ENCODE measurements at places on chromosomes 16 and 17. TPM values are rescaled to one million over a fixed set of nuclear protein-coding genes. Genes with fewer than 3 reads are reported as not detected.

The KRT40 gene
- total RNA-seq = not detected

The SHBG gene
- 3.9 TPM for total RNA-seq

The RPGRIP1L gene
- total RNA-seq = 28.4 TPM

The BCL7C gene
- total RNA-seq = 27.0 TPM

The ASIC2 gene
- 1.4 TPM for total RNA-seq

The DVL2 gene
- 64.8 TPM for total RNA-seq

The CAVIN1 gene
- 759 TPM for total RNA-seq

The C16orf74 gene
- 11.3 TPM for total RNA-seq

GRCh38 chr16:10521681-10522274 is 58.6 kb downstream of the EMP2 start:
- DNase-seq = peak; percentile 71

DNA sequence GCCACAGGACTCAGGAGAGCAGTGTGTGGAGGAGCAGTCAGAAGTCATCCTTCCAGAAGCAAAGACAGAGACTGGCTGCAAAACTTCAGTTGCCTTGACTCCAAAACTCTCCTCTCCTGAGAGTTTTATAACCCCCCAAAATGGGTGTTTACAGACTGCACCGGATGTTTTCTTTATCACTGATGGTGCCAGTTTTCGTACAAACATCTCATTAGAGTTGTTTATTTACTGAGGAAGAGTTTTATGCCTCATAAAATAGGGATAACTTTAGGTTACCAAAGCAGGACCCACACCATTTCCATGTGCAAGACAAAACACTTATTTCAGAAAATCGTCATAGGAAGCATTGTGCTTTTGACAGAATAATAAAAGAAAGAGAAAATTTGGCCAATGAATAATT is at the start of gene KRT40:
TSS of gene KRT40 (minus strand) at position 101 of the 400 bp plus-strand sequence. CDS start at position 48, 53 bp downstream.
- DNase-seq = no peak

DNA sequence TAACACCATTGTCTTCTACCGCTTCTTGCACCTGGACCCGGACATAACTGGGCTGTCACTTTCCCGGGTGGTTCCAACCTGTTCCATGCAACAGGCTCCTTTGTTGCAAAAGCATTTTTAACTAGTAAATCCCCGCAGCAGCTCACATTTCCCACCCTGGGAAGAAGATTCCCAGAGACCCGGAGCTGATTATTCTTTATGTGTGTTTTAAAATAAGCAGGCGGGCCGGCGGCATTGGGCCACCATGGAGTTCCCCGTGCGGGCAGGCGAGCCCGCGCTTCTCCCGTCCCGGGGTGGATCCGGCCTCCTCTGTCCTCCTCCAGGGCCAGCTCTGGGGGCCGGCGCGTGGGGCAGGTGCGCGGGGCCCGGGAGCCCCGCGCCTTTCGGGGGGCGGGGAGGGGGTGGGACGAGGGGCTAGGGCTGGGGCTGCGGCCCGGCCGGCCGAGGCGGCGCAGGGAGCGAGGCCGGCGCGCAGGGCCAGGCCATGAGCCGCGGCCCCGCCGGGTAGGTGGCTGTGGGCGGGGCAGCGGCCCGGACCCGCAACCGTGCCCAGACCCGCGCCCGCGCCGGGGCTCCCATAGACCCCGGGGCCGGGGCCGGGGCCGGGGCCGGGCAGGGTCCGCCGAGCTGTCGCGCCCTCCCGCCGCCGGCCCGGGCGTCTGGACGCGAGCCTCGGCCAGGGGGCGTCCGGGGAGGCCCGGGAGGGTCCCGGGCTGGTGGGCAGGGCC is 1.7 kb downstream of the CRAMP1 start:
- no peak for DNase-seq

DNA sequence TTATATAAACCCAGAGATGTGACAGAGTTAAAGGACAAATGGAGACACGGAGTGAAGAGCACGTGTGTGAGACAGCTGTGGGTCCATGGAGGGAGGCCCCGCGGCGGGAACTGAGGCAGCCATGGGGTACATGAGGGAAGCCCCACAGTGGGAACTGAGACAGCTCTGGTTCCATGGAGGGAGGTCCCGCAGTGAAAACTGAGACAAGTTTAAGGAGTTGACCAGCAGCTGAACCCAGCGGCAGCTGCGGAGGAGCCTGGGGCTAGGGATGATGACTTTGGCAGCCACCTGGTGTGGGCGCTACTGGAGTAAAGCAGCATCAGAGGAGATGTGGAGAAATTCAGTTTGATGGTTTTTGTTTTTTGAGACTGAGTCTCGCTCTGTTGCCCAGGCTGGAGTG is 185.1 kb downstream of the RPTOR start:
- DNase-seq = no peak

DNA sequence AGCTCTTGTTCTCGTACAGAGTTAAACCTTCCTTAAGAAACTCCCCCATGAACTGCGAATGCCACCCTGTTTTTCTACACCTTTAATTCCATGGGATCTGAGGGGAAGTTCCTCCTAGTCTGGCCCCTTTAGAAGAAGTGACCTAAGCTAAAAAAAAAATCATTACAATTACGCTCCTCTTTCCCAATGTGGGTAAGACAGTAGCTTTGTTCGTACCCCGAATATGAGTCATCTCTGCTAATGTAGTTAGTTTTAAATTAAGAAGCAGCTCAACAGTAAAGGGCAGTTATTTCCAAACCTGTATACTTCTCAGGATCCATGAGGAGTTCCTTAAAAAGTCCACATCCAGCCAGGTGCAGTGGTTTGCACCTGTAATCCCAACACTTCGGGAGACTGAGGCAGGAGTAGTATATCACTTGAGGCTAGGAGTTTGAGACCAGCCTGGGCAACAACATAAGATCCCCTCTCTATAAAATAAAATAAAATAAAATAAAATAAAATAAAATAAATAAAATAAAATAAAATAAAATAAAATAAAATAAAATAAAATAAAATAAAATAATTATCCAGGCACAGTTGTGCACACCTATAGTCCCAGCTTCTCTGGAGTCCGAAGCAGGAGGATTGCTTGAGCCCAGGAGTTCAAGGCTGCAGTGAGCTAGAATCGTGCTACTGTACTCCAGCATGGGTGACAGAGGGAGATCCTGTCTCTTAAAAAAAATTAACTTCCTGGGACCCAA is 26.1 kb downstream of the RCVRN start:
- DNase-seq = no peak

DNA sequence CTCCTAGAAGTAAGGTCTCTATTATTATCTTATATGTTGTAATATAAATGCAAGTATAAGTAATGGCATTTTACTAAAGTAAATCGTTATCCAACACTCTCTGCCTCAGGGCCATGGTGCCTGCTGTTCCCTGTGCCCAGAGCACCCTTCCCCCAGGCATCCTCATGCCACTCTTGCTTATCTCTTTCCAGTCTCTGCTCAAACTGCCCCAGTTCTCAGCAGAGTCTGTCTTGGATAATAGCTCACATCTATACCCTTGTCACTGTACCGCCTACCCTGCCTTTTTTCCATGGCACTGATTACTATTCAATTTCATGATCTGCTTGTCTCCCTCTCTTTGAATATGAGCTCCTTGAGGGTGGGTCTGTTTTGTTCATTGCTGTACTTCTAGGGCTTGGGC is 31.7 kb downstream of the CDH1 start:
- DNase-seq = no peak

- no peak for DNase-seq
These were observed 8.0 kb upstream of the KCNG4 start for GRCh38 chr16:84247844-84248243.

DNA sequence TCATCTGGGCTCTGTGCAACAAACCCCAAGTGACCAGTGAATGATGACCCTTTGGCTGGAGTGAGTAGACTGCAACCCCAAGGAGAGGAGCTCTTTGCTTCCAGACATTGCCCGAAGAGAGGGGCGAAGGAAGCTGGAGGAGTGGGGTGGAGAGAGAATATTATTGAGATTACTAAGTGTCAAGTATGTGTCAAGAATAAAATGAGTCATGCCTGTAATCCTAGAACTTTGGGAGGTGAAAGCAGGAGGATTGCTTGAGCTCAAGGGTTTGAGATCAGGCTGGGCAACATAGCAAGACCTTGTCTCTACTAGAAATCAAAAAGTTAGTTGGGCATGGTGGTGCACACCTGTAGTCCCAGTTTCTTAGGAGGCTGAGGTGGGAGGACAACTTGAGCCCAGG is 142.0 kb upstream of the CCL2 start:
- no peak for DNase-seq

- peak; percentile 77 for DNase-seq
These were observed 69.0 kb downstream of the PLXDC1 start for GRCh38 chr17:39082482-39082881.

GRCh38 chr17:81910840-81911276 is 341 bp downstream of the PCYT2 start:
- DNase-seq = no peak

- no peak for DNase-seq
These were observed 69.5 kb upstream of the PIRT start for GRCh38 chr17:10907370-10907769.

GRCh38 chr17:5598457-5598856 is 14.1 kb upstream of the NLRP1 start:
- DNase-seq = no peak

DNA sequence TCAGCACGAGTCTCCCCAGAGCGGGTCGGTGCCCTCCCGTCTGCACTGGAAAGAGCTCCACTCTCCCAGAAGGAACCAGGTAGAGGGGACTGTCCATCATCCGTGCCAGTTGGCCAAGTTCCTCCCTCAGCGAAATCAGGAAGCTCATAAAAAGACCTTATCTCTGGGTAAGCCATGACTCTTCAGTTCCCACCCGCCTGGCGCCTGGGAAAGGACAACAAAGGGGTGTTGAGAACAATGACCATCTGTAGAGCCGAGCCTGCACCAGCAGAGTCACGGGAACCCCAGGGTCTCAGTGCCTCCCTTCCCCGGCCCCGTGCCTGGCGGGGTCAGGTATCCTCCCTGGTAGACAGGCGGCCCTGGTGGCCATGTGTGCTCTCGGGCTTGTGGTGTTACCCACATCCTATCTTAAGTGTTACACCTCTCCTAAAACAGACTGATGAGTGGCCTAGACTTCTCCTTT is 190.7 kb downstream of the AXIN2 start:
- no peak for DNase-seq

- no peak for DNase-seq
These were observed 7.9 kb downstream of the RABEP2 start for GRCh38 chr16:28917095-28917494.

- peak; percentile 30 for DNase-seq
These were observed 193.4 kb downstream of the LGALS9B start for GRCh38 chr17:20273741-20274500.

- no peak for DNase-seq
These were observed 586 bp downstream of the MEAK7 start for GRCh38 chr16:84503751-84504395.

DNA sequence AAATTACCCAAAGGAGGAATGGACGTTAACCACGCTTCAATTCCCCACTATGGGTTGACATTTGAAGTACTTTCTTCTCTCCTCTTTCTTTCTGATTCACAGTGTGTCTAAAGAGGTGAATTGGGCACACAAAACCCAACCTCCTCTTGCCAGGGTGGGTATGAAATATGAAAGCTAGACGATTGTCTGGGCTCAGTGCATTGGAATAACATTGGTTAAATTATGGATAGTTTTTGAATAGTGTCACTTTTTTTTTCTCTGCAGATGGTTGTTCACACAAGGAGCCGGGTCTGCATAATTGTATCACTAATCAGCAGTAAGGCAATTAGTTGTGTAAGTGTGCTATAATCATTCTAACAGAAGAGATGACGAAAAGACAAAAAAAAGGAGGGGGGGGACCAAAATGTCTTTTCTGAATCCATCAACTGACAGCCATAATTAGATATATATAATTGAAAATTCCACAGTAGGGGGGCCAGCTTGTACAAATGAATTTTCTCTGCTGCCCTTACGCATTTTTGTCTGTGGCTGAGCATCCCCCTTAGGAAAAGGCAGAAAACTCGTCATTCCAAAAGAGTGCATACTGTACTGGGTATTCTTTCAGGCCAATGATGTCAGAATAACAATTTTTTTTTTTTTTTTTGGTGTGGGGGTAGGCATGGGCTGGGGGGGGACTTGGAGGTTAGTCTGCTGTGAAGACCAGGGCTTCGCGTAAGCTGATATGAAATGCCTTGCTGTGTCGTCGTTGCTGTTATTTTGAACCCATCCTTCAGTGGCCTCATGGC is 307.5 kb upstream of the SALL1 start:
- DNase-seq = no peak

DNA sequence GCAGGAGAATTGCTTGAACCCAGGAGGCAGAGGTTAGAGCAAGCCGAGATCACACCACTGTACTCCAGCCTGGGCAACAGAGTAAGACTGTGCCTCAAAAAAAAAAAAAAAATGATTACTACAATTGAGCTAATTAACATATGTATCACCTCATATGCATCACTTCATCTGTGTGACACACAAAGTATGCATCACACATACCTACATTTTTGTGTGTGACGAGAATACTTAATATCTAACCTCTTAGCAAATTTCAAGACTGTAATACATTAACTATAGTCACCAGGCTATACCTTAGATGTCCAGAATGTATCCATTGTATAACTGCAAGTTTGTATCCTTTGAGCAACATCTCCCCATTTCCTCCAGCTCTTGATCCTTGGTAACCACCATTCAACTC is 214.2 kb upstream of the MON1B start:
- no peak for DNase-seq

Measured in umbilical cord (tissue), 2 donors.